ENCODE measurements at places on chromosomes 12 and 14.

GRCh38 chr14:72451054-72451972 lies 442.6 kb downstream of the DPF3 start:
- peaks cover 24% of the 10 kb centered on the region for H3K4me1 ChIP-seq
- peak overlapping the region; percentile 21 for H3K27ac ChIP-seq
- H3K36me3 ChIP-seq: no peaks in the 10 kb centered on the region

GRCh38 chr14:60707858-60708257 lies 16.3 kb downstream of the SIX4 start:
- no peak overlapping the region for H3K27ac ChIP-seq
- DNase-seq: no peak
- no peak overlapping the region for H3K4me3 ChIP-seq
- H3K27me3 ChIP-seq: no peaks in the 10 kb centered on the region
- H3K36me3 ChIP-seq: no peaks in the 10 kb centered on the region

DNA sequence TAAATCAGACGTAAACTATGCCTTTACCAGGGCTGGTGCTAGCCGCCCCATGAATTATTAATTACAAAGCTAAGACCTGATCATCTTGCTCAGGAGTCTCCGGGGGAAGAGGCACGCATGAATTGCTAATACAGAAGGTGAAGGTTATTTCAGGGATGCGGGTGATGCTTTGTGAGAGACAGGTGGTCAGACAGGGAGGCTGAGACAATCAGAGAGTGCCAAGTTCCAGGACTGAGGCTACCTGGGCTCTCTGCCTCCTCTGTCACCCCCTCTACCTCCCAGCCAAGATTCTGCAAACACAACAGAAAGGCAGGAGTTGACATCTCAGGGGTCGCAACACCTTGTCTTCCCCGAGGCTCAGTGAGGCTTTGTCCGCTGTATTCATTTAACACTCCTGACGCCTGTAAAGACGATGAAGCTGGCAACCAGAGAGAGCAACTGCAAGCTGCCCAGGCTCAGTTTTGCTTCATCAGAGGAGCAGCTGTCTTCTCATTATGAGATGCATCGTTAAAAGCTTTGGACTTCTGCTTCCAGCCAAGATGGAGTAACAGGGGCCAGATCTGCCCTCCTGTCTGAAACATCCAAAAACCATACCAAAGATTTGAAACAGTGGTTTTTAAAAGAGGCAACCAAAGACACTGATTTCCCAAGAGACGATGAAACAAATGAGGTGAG lies 46.6 kb downstream of the PRIMA1 start:
- no peaks in the 10 kb centered on the region for H3K36me3 ChIP-seq
- H3K27me3 ChIP-seq: no peaks in the 10 kb centered on the region

DNA sequence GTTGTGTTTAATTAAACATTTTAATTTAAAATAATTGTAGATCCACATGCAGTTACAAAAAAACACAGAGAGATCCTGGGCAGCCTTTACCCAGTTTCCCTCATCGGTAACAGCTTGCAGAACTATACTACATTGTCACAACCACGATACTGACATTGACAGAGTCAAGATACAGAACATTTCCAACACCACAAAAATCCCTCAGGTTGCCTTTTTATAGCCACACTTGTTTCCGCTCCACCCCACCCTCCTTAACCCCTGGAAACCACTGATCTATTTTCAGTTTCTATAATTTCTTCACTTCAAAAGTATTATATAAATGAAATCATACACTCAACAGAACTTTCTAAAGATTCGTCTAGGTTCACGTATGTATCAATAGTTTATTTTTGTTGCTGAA lies 458.8 kb upstream of the SOX5 start:
- DNase-seq: no peak
- no peaks in the 10 kb centered on the region for H3K36me3 ChIP-seq
- H3K4me1 ChIP-seq: peaks cover 2% of the 10 kb centered on the region
- no peak overlapping the region for H3K27ac ChIP-seq

GRCh38 chr12:108305991-108306501 lies 33.1 kb downstream of the CMKLR1 start:
- no peaks in the 10 kb centered on the region for H3K27me3 ChIP-seq
- H3K4me3 ChIP-seq: no peak overlapping the region
- peak overlapping the region; percentile 56 for H3K27ac ChIP-seq
- no peaks in the 10 kb centered on the region for H3K36me3 ChIP-seq
- peaks cover 45% of the 10 kb centered on the region for H3K4me1 ChIP-seq

GRCh38 chr14:105383083-105383730 lies 15.1 kb upstream of the TEX22 start:
- H3K27ac ChIP-seq: no peak overlapping the region
- peaks cover 62% of the 10 kb centered on the region for H3K36me3 ChIP-seq
- H3K4me1 ChIP-seq: no peaks in the 10 kb centered on the region
- no peaks in the 10 kb centered on the region for H3K27me3 ChIP-seq

- H3K27me3 ChIP-seq: no peaks in the 10 kb centered on the region
- no peak overlapping the region for H3K4me3 ChIP-seq
- peak overlapping the region; percentile 42 for H3K27ac ChIP-seq
These were observed 25.9 kb downstream of the DUSP6 start for GRCh38 chr12:89326239-89327040.

GRCh38 chr14:70954068-70954467 lies 46.8 kb downstream of the PCNX1 start:
- no peaks in the 10 kb centered on the region for H3K4me1 ChIP-seq
- no peak for DNase-seq
- H3K27me3 ChIP-seq: no peaks in the 10 kb centered on the region
- no peak overlapping the region for H3K4me3 ChIP-seq
- no peak overlapping the region for H3K27ac ChIP-seq
- H3K36me3 ChIP-seq: peaks cover 3% of the 10 kb centered on the region

DNA sequence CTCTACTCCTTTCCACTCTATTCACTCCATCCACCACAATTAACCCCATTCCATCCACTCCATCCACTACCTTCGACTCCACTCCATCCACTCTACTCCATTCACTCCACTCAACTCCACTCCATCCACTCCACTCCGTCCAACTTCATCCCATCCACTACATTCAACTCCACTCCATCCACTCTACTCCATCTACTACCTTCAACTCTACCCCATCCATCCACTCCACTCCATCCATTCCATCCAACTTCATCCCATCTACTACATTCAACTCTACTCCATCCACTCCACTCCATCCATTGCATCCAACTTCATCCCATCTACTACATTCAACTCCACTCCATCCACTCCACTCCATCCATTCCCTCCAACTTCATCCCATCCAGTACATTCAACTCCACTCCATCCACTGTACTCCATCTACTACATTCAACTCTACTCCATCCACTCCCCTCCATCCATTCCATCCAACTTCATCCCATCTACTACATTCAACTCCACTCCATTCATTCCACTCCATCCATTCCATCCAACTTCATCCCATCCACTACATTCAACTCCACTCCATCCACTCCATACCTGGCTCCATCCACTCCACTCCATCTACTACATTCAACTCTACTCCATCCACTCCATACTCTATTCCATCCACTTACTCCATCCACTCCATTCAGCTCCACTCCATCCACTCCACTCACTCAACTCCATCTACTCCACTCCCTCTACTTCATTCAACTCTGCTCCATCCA lies 16.4 kb downstream of the HNF1A start:
- no peaks in the 10 kb centered on the region for H3K27me3 ChIP-seq
- no peak overlapping the region for H3K27ac ChIP-seq
- no peaks in the 10 kb centered on the region for H3K36me3 ChIP-seq
- no peak overlapping the region for H3K4me3 ChIP-seq

DNA sequence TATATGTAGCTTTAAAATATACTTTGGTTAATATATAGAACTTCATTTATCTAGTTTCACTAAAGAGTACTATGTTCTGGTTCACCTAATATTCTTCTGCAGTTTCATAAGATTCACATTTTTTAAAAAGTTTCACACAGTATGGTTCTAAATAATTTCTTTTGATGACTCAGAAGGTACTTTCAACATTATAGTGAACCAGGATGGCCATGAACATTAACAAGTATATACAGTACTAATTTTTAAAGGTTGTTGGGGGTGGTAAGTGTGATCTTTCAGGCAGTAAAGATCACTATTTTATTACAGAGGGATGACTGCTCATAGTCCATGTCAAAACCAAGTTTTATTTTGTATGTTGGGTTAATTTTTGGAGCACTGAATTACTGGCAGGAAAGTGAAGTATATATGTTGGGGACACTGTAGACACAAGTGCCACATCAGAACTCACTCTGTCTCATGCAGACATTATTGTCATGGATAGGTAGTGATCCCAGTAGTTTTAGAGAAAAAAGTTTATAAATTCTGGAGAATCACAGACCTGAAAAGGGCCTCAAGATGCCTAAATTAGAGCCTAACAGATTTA lies 60.0 kb downstream of the DCAF5 start:
- H3K36me3 ChIP-seq: peaks cover 3% of the 10 kb centered on the region
- DNase-seq: peak; percentile 74
- no peak overlapping the region for H3K4me3 ChIP-seq
- peak overlapping the region; percentile 100 for H3K27ac ChIP-seq

GRCh38 chr12:69007101-69007854 lies 74.3 kb upstream of the CPM start:
- peak; percentile 86 for DNase-seq
- no peaks in the 10 kb centered on the region for H3K36me3 ChIP-seq
- H3K4me3 ChIP-seq: no peak overlapping the region
- no peaks in the 10 kb centered on the region for H3K27me3 ChIP-seq
- H3K4me1 ChIP-seq: peaks cover 11% of the 10 kb centered on the region

DNA sequence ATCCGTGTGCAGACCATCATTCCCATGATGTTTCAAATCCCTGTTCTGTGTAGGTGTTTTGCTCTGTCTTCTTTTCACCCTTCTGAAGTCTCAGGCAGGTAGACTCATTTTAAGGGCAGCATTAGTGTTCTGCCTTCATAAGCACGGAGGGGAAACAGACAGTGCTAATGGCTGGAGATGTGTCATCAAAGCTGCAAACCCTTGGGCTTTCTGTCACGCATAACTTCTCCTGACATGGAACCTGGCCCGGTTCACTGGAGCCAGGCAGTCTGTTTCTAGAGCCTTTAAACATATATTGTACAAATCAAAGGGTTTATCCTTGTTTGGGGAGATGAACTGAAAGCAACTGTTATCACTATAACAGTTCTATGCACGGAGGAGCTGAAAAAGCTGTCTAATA lies 141.4 kb downstream of the TMEM132D start:
- H3K4me1 ChIP-seq: no peaks in the 10 kb centered on the region
- H3K27me3 ChIP-seq: no peaks in the 10 kb centered on the region

- H3K4me3 ChIP-seq: no peak overlapping the region
- no peaks in the 10 kb centered on the region for H3K36me3 ChIP-seq
- no peaks in the 10 kb centered on the region for H3K27me3 ChIP-seq
- DNase-seq: no peak
- peaks cover 32% of the 10 kb centered on the region for H3K4me1 ChIP-seq
These were observed 132.3 kb downstream of the CHST11 start for GRCh38 chr12:104588921-104589590.

GRCh38 chr14:75311356-75311755 lies 32.7 kb downstream of the FOS start:
- no peak for DNase-seq
- H3K36me3 ChIP-seq: no peaks in the 10 kb centered on the region
- H3K27ac ChIP-seq: no peak overlapping the region

DNA sequence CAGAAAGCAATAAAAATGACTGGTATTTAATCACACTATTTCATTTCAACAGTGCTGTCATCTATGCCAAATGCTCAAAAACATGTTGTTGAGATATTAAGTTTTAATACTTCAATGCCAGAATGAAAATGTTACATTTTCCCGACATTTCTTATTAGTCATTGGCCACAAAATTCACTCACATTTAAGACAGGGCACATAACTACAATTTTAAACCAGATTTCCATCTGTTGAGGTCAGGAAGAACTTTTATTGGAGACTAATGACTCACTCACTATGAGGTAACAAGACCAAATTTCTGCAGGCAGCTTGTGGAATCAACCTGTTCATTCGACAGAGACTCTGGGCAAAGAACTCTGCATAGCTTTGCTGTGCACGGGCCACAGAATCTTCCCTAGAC lies 36.8 kb downstream of the PPTC7 start:
- peak; percentile 27 for DNase-seq
- no peak overlapping the region for H3K4me3 ChIP-seq
- H3K36me3 ChIP-seq: peaks cover 4% of the 10 kb centered on the region
- no peaks in the 10 kb centered on the region for H3K27me3 ChIP-seq
- H3K27ac ChIP-seq: no peak overlapping the region

GRCh38 chr12:63079791-63080502 lies 71.1 kb downstream of the AVPR1A start:
- H3K4me3 ChIP-seq: no peak overlapping the region
- H3K4me1 ChIP-seq: no peaks in the 10 kb centered on the region
- H3K36me3 ChIP-seq: no peaks in the 10 kb centered on the region
- DNase-seq: no peak
